ENCODE measurements at places on chromosomes 2 and 18. TPM values are rescaled to one million over a fixed set of nuclear protein-coding genes. Genes with fewer than 3 reads are reported as not detected.

GRCh38 chr18:54558609-54559585, 32.1 kb upstream of the DYNAP start:
- peak; percentile 59 for DNase-seq

DNA sequence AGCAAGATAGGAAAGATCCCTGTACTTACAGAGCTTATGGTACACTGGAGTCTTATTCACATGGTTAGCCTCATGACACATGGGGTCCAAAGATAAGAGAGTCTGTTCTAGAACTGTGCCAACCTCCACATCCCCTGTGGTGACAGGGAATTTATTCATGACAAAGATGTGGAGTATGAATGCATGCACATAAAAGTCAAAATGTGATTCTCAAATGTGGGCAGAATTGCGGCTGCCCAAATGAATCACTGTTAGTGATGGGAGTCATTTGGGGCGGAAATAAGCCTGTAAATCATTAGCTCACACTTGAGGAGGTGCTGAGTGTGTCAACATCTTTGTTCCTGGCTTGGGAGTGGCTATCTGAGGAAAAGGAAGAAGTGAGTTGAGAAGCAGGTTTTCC, 560.6 kb downstream of the SLC4A3 start:
- peak; percentile 47 for DNase-seq

- DNase-seq = no peak
Observed at GRCh38 chr2:150698016-150698661, 210.7 kb upstream of the RND3 start.

DNA sequence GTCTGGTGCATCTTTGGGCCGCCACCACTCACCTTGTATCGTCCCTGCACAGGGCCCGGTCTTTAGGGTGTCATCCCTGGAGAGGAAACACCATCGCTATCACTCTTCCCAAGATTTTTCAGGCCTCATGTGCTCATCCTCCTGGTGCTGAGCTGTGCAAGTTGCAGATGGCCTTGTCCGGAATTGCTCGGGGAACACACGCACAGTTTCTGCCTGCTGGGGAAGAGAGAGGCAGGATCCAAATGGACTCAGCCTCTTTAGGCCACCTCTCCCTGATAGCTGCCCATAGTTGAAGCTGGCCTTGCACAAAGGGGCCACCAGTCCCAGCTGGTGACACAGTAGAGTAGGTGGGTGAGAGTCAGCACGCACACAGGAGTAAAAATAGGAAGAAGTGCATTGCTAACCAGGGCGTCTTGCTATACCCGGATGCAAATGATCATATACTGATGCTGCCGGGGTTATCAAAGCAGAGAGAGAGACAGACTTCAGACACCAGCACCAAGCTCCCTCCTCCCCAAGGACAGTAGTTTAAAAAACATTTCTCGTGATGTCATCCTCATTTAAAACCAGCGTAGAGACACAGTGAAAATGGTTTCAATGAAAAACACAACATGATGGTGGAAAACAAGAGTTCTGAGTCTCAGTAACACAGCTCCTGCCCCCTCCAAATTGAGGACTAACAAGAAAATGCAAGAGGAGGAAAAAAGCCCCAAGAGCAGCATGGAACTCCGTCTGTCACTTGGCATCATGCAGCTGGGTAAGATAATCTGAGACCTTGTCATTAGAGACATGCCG, 147.5 kb upstream of the NCK2 start:
- DNase-seq = no peak

FSIP2 gene
- 0.19 TPM for polyA plus RNA-seq

DNA sequence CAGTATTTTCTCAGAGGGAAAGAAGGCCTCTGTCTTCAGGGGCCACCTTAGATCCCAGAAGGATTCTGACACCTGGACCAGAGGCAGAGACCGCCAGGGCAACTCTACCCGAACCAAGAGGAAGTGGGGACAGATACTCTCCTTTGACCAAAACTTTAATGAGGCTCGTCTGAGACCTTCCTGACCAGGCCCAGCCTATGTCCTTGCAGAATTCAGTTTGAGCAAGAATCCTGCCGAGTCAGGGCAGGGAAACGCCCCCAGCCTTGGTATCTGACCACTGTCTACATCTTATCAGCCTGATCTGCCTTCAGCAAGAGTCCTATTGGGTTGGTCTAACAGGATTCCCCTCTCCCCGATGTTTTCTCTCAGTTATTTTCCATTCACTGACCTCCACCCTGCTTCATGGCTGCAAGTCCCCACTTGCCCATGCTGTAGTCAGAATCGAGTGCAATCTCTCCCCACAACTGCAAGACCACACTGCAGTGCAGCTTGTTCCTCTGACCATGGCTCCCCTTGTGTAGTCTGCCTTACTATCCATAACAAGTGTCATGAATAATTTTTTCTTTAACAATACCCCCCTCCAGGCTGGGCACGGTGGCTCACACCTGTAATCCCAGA, 95.0 kb downstream of the MSH2 start:
- DNase-seq = no peak

DNA sequence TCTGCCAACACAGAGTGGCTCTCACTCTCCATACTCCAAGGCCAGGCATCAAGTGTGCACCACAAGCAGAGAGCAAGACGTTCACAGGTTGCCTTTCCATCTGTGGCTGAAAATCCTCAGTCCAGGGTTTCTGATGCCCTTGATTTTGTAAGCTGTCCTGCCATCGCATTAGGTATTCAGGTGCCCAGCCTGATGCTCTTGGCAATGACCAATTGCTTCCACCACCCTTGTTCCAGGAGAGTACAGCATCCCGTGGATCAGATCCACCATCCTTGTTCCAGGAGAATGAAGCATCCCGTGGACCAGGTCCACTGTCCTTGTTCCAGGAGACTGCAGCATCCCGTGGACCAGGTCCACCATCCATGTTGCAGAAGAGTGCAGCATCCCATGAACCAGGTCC, 133.4 kb upstream of the GPC1 start:
- no peak for DNase-seq

Data from stomach (tissue), 19 donors.